ENCODE measurements at places on chromosomes 4 and X.

- no peak for DNase-seq
Observed at GRCh38 chr4:133320576-133321170, 171.6 kb downstream of the PCDH10 start.

GRCh38 chr4:83010522-83011318, at the start of gene LIN54:
LIN54 (minus strand) TSS chr4:83010823; CDS start chr4:82984844, 25,979 bp downstream.
- no peak for DNase-seq

- no peak for DNase-seq
Observed at GRCh38 chr4:183988874-183989273, 83.8 kb downstream of the STOX2 start.

- no peak for DNase-seq
Observed at GRCh38 chr4:16897991-16898827, at the start of gene LDB2. LDB2 (minus strand) TSS chr4:16898645.

DNA sequence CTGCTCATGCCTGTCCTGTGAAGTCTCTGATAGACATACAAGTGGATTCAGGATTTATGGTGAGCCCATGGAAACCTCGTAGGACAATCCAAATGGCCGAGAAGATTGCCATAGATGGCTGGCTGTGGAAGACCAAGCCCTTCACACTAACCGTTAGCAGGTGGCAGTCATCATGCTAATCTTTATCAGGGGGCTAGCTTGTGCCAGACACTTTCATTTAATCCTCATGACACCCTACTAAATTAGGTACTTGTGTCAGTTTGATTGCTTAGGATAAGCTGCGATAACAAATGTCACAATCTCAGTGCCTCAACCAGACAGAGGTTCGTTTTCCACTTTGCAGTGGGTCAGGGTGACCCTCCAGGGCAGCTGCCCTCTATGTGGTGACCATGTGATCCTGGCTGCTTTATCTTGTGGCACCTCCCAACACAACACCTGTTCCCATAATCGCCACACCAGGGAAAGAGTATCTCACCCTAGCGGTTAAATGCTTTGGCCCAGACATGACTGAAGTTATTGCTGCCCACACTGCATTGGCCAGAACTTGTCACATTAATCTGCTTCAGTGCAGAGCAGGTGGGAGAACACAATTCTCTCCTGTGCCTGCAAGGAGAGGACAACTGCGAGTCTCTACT, 60.8 kb downstream of the REPS2 start:
- DNase-seq = no peak

GRCh38 chr4:25320773-25321172, 8.2 kb downstream of the ZCCHC4 start:
- DNase-seq = no peak

- DNase-seq = no peak
Observed at GRCh38 chrX:78513971-78514738, 145.0 kb downstream of the RTL3 start.

- no peak for DNase-seq
Observed at GRCh38 chrX:45379236-45379635, 178.6 kb upstream of the DIPK2B start.

GRCh38 chr4:107255596-107255995, 219.5 kb upstream of the DKK2 start:
- no peak for DNase-seq

GRCh38 chr4:142815834-142816233, 30.3 kb downstream of the INPP4B start:
- no peak for DNase-seq

GRCh38 chr4:1104647-1105046, 8.7 kb downstream of the RNF212 start:
- DNase-seq = no peak

GRCh38 chr4:94357624-94358023, 15.0 kb upstream of the HPGDS start:
- DNase-seq = no peak

DNA sequence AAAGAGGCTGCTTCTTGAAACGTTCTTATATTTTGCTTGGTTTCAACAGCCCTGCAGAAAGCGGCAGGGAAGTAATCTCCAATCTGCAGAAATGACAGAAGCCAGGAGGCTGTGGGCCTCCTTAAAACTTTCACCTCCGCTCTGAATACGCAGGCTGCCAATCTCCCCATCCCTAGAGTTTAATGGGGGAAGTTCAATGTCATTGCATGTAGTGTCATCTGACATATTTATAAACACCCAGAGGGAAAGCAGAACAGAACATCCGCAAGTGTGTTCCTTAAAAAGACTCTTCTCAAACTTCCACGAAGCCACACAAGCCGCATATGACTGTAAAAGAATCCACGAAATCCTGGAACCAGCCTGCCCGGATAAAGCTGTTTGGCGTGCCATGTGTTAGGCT, 148.8 kb upstream of the TBL1X start:
- DNase-seq = no peak

DNA sequence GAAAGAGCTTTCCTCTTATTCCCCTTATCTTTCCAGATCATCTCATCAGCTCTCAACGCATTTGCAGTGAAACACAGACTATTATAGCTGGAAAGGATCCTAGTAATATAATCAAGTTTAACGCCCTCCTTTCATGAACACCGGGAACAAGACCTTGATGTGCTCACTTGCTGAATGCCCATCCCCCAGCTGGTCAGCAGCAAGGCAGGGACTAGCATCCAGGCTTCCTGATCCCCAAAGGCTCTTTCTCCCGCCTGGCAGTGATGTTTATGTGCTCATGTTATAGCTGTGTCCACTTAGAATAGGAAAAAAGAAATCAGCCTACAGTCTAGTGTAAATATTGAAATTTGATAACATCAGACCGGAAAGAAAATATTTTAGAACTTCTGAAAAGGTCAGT, 24.6 kb downstream of the GPC4 start:
- DNase-seq = no peak

GRCh38 chr4:142282870-142283431, 563.1 kb downstream of the INPP4B start:
- no peak for DNase-seq

GRCh38 chr4:168633064-168633463, 136.2 kb downstream of the PALLD start:
- DNase-seq = no peak

DNA sequence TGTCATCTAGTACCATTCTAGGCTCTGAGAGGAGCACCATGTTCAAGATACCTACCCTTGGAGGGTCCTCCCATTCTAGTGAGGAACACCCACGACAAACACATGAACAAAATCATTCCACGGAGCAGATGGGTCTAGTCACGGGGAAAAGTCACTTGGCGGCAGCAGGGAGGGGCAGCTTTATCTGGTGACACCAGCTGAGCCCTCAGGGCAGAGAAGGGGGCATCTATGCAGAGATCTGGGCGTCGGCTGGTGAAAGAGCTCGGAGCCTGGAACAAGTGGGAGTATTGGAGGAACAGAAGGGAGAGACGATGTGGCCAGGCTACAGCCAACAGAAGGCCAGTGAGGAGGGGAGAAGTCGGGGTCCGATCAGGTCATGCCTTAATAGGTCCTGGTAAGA, 11.9 kb upstream of the PDHA1 start:
- DNase-seq = no peak

DNA sequence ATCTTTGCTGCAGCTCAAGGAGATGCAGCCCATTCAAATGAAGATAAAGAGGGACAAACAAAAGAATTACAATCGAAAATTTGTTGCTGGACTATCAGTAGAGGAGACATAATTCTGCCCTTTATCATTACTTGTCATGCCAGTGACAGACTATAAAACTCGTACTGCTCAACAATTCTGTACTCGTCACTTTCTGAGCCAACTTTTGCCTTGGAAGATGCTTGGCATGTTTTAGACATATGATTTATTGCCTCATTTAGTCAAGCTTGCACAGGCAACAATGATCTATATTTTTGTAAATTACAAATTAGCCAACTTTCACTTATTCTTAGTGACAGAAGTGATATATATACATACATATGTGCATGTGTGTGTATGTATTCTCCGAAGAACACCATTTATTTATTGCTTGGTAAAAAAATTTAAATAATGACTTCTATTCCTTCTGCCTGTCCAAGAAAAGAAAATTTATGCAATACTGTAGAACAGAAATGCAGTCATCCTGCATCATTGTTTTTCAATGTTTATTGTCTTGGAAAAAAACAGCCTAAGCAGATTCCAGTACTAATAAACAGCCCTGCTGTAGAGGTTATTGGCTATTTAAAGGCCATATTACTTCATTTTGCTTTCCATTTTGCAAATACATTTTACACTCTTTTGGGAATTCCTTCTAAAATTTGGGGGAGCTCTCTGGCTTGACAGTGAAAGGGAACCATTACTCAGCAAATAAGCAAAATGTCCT, 374.9 kb upstream of the GALNT7 start:
- no peak for DNase-seq

DNA sequence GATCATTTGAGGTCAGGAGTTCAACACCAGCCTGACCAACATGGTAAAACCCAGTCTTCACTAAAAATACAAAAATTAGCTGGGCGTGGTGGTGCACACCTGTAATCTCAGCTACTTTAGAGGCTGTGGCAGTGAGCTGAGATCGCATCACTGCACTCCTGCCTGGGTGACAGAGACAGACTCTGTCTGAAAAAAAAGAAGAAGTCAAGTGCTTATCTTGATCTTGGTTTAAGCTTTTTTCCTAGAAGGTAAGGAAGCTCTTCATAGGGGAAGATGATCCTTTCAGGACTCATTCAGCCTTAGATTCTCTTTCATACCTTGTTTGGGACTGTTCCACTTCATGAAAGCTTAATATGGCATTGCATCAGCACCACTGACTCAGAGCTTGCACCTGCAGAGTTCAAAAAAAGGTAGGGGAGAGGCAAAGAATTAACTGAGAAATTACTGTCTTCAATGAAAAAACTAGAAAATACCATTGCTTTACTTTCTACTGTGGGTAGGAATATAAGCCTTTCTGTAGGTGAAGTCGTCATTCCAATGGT, 70.8 kb upstream of the EPGN start:
- no peak for DNase-seq

GRCh38 chr4:42018451-42018850, 28.1 kb downstream of the SLC30A9 start:
- no peak for DNase-seq

DNA sequence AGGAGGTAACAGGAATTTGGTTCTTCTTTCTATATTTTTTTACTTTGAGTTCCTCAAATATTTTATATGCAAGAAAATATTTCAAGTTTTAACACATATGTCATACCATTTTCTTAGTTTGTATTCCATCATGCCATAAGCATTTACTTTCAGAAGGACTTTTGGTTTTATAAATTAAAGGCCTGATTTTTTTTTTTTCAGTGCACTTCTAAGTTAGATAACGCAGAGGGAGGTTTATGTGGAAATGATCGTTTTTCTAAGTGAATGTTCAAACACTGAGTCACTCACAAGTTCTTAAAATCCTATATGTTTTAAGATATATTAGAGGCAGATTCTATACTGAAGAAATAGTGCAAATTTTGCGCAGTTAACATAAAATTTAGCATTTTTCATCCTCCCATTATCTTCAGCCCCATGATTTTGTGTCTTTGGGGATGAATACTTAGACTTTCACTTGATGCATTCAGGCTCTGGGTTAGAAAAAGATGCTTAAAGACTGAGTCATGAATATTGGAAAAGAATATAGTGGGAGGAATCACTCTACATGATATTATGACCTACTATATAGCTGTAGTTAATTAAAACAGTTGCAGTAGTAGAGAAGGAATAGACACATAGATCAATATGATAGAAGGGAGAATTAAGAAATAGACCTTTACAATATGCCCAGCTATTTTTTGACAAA, 54.9 kb downstream of the COL4A5 start:
- no peak for DNase-seq

DNA sequence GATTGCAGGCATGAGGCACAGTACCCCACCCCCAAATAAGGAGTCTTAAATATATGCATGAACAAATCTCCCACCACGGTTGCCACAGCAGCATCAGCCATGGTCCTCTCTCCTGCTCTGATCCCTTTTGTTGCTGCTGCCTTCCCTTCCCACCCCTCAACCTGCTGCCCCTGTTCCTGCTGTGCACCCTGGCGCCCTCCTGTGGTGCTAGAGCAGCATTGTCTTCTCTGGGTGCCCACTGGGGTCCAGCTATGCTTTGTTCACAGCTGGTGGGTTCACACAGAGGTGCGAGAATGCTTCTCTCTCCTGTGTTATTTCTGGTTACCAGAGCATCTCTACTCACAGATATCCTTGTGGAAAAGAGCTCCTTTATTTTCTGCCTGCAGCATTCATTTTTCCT, 116.2 kb downstream of the GATB start:
- no peak for DNase-seq

- no peak for DNase-seq
Observed at GRCh38 chr4:8312976-8313375, 43.4 kb downstream of the HTRA3 start.

- no peak for DNase-seq
Observed at GRCh38 chrX:133413218-133413925, 1.9 kb downstream of the GPC4 start.

GRCh38 chrX:102708900-102709299, 3.3 kb upstream of the GPRASP2 start:
- DNase-seq = no peak

DNA sequence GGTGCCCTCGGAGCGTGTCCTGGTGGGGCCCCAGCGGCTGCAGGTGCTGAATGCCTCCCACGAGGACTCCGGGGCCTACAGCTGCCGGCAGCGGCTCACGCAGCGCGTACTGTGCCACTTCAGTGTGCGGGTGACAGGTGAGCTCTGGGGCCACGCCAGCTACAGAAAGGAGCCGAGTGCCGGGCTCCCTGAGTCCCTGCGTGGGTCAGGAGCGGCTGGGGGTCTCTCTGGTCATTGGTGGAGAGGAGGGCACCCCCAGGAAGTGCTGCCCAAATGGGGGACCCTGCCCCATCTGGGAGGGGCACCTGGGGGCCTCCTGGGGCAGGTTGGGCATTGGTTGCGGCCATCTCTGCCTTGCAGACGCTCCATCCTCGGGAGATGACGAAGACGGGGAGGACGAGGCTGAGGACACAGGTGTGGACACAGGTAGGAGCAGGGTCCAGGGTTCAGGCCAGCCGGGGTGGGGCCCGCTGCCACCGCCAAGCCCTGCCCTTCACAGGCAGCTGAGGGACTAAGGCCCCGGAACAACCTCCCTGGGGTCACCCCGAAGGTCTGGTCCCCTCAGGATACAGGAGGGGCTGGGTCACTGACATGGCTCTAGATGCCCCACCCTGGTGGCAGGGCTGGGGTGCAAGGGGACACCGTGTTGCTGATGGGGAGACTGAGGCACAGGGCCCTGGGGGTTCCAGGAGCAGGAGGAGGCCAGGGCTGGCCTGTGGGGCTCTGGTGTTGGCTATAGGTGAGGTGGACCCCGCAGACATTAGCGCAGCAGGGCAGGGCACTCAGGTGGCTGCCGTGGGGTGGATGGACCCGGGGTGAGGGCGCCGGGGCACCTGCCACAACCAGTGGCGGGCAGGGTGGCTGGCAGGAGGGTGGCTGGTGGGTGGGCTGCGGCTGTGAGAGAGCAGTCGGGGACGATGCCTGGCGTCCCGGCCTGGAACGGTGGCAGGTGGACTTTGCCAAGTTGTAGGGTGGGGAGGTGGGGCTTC, 6.6 kb downstream of the FGFR3 start:
- DNase-seq = no peak

All from cerebellar nuclear complex (tissue), 1 donor.